ENCODE measurements at places on chromosomes 6 and 20.

GRCh38 chr20:32031007-32031958, 20.8 kb upstream of the HCK start:
- DNase-seq, result peak; percentile 33

- no peak for DNase-seq
Measured at GRCh38 chr6:137652961-137653705, 158.9 kb upstream of the OLIG3 start.

DNA sequence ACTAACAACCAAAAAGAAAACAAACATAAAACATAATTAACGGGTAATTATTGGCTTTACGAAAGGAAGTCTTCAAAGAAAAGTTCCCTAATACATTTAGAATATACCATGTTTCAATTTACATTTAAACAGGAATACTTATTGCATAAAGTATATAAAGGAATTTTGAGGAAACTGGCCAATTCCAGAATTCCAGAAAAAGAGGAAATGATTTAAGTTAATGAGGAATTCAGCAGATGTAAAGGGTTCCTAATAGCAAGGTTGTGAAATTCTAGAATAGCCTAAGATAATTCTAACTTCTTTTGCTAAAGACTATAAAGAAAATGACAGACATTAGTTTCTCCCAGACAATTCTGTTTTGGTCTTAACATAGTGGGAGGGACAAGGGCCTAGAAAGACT, 35.0 kb downstream of the DTNBP1 start:
- no peak for DNase-seq

GRCh38 chr6:95670011-95670463, 92.7 kb downstream of the MANEA start:
- no peak for DNase-seq

DNA sequence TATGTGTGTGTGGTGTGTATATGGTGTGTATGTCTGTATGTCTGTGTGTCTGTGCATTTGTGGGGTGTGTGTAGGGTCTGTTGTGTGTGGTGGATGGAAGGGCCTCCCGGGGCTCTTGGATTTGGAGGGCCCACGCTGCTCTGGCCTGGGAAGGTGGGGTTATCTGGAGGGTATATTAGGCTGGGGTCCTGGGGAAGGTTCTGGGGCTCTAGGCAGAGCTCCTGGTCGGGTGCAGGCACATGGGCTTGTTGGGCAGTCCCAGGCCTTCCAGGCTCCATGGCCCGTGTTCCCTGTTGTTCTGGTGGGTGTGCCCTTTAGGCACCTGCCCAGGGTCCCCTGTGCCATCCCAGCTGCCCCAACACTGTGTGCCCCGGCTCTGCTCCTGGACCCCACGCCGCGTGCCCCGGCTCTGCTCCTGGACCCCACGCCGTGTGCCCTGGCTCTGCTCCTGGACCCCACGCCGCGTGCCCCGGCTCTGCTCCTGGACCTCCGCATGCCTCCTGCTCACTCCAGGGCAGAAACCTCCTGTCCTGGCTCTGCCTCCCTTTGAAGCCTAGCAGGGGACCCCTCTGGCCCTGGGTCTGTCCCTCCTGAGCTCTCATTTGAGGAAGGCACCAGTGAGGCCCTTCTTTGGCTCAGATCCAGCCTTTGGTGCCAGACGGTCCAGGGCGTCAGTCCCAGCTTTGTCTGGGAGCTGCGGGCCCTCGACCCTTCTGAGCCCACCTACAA, 10.2 kb upstream of the MYT1 start:
- no peak for DNase-seq

DNA sequence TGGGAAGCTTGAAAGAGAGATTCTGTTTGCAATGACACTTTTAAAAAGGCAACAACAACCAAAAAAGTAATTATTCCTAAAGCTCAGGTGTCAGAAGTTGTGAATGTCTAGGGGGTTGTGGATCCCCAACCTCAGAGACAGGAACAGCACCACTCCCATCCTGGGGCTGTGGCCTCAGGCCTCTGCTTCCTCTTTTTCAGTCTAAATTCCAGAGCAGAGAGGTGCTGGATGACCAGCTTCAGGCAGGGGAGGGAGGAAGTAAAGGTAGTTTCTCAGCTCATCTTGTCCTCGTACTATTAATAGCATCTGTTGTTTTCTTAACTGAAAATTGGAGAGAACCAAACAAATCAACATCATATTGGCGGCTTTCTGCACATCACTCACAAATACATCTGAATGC, 8.3 kb downstream of the NT5E start:
- DNase-seq, result no peak
